ENCODE measurements at places on chromosomes 2 and 18.

GRCh38 chr18:73151086-73151485 lies 283.3 kb upstream of the NETO1 start:
- no peak for DNase-seq

GRCh38 chr18:43656547-43656946 lies 379.3 kb upstream of the SYT4 start:
- no peak for DNase-seq

GRCh38 chr2:241413929-241414580 lies 58.0 kb downstream of the FARP2 start:
- no peak for DNase-seq

GRCh38 chr2:102253753-102254150 lies 57.6 kb upstream of the IL1RL1 start:
- DNase-seq = no peak

GRCh38 chr2:106868275-106868674 lies 17.7 kb downstream of the ST6GAL2 start:
- no peak for DNase-seq

- DNase-seq = no peak
Measured at GRCh38 chr2:237643066-237643465, 15.7 kb downstream of the LRRFIP1 start.

DNA sequence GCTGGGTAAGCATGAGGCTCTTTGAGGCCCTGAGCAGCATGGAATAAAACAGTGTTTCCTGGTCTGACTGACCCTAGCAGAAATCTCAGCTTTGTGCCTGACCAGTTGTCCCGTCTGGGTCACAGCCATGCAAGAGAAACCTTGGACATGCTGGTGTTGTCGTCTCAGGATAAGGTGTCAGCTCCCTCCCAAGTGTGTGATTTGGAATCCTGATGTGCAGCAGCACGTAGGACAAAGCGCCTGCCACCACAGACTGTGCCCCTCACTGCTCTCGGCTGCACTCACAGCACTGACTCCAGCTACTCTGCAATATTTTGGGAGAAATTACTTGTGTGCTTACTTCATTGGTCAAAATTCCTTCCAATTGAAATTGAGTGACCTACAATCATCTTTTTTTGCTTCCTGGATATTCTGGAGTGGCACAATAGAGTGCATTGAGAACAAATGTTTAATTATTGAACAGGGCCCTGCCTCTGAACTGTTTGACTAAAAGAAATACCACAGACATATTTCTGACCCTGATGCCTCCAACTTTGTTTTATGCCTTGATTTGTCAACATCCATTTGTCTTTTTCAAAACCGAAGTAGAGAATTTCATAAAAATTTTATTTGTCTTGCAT lies 352.4 kb downstream of the SOCS6 start:
- no peak for DNase-seq

DNA sequence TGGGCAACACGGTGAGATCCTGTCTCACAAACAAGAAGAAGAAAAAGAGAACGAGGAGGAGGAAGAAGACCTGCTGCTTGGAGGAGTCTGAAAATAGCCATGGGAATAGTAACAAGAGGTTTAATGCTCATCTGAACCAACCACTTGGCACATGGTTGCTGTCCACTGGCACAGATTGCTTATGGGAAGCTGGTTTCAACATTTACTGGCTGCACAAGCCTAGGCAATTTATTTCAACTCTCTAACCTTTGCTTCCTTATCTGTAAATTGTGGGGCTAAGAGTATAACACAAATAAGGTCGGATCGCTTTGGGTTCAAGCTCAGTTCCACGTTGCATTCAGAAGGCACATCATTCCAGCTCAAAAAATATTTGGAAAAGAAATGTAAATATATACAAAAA lies 14.2 kb upstream of the RHOB start:
- DNase-seq = no peak

- DNase-seq = peak; percentile 16
Measured at GRCh38 chr18:63365876-63366212, 1.2 kb downstream of the KDSR start.

GRCh38 chr2:98935777-98936352 lies at the start of gene CRACDL:
TSS of gene CRACDL (minus strand) at chr2:98936225. CDS start at chr2:98846800, 89,425 bp downstream.
- peak; percentile 26 for DNase-seq

GRCh38 chr18:32405588-32405987 lies 65.1 kb downstream of the GAREM1 start:
- no peak for DNase-seq

DNA sequence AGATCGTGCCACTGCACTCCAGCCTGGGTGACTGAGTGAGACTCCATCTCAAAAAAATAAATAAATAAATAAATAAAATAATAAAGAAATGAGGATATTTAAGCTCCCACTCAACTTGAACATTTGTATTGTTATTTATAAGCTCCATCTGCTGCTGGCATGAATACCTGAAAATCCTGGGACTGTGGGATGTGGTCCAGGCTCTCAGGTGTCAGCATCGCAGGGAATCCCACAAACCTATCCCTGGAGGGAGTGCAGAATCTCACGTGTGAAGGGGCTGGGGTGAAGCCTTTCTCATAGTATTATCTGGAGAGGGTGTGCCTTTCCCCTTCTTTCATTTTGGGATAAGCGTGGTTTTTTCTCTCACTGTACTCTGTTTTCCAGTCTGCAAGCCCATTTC lies 47.4 kb upstream of the POLE4 start:
- DNase-seq = no peak

GRCh38 chr2:54099829-54100585 lies 15.4 kb upstream of the ACYP2 start:
- DNase-seq = no peak

DNA sequence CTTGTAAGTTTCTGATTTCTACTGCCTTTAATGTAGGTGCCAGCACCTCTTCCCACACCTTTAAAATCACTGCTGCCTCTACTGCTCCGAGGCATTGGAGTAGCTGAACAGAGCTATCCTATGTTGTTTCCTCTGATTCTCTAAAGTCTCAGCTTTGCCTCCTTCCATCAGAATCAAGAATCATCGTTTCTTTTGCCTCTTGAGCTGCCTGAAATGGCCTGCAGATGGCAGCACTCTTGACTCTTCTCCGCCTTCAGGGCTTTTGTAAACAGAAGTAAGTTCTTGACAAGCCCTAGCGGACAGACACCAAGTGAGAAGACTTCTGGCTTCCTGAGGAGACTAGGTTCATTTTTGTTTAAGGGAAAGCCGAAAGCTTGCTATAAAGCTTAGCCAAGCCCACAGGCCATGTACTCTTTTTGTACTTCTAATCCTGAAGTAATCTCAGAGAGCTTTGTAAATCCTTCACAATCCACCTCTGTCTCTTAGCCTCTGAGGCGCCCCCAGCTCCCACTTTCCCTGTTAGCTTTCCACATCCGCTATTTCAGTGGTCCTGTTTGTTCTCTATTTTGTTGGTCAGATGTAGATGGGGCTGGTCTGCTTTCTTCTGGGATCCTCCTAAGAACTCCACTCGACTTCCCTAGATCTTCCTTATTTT lies 48.4 kb downstream of the GTF3C3 start:
- peak; percentile 18 for DNase-seq

- no peak for DNase-seq
Measured at GRCh38 chr2:148987286-148987685, 51.2 kb upstream of the LYPD6B start.

DNA sequence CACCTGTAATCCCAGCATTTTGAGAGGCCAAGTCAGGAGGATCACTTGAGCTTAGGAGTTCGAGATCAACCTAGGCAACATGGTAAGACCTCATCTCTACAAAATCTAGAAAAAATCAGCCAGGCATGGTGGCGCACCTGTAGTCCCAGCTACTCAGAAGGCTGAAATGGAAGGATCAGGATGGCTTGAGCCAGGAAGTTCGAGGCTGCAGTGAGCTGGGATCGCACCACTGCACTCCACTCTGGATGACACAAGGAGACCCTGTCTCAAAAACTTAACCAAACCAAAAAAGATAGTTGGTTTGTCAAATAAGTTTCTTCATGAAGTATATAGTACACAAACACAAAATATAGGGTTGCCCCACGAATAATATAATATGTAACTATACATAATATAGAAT lies 197.6 kb downstream of the DPP4 start:
- DNase-seq = no peak

DNA sequence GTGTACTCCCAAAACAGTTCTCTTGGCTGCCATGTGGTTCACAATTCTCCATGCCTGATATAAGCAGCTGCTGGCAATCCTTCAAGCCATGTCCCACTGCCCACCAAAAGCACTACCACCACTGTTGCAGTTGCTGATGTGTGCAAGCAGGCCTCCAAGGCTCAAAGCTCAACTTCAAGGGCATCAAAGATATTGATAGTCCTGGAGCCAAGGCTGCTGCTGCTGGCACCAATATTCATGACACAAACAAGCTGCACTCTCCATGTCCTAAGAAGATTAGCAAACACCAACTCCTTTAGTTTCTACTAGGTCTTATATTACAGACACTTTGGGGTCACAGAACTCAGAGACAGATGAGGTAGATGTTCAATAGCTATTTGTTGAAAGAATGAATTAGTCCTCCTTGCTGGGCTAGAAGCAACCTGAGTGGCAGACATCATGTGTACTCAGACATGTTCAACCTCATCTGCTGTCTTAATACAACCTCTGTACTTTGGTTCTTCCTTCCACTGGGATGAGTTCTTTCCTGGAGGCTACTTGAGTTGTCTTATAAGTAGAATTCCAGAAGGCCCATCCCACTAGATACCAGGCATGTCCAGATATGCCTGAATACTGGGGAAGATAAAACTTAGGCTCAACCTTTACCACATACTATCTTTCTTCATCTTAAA lies 104.5 kb upstream of the UGP2 start:
- no peak for DNase-seq

- no peak for DNase-seq
Measured at GRCh38 chr2:85886590-85886989, 2.2 kb downstream of the ST3GAL5 start.

DNA sequence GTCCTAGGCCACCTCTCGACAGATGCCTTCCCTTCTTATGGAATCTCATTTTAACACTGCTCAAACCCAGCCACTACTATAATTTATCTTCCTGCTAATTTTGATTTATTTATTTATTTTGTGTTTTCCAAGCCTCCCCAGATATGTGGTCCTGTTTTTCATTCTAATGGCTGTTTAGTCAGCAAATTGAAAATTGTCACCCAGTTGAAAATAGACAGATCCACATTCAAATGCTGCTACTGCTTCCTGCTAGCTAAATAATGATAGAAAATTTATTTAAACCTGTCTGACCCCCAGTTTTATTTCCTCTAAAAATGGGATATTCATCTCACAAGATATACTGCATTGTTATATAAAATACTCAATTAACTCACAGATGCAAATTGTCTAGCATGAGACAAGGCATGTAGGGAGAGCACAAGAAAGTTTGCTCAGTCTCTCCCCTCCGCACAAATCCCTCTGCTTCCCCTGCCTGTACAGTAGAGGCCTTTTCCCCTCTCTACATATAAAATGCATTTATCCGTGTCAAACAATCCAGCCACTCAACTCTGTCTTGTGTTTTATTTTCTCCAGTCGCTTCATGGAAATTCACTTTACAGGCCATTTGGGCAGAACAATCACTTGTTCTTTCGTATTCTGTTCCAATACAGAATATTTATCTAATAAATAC lies 389.9 kb downstream of the SOX11 start:
- DNase-seq = no peak

- no peak for DNase-seq
Measured at GRCh38 chr18:56246916-56247315, 391.5 kb downstream of the TXNL1 start.

GRCh38 chr2:212294816-212295215 lies 243.8 kb downstream of the ERBB4 start:
- DNase-seq = peak; percentile 59

DNA sequence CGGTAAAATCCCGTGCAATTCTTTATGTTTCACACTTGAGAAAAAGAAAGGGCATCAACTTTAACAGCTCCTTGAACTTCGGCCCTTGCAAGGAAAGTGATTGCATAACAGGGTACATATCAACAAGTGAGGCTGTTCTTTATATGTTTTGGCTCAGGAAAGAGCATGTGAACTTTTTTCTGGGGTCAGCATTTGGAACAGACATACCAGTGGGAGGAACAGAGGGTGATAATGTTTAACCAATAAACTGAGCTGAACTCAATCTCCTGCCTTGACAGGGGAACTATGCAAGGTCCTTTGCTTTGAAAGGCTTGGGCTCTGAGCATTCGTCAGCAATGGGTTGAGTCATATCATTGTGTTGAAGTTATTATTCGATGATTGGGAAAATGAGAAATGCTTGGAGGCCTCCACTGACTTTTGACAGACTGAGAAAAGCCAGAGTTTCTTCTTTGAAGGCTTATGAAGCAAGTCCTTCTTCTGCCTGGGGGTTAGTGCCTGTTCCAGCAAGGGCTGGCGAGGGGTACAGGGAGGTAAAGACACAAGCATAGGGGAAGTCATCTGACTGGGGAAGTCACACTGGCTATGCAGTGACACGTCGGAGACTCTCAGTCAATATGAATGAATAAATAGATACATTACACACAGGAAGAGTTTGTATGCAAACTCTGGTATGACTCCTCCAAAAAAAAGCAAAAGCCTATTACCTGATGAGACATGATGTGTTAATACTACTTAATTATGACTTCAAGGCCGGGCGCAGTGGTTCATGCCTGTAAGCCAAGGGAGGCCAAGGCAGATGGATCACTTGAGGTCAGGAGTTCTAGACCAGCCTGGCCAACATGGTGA lies 57.2 kb downstream of the CYB5A start:
- DNase-seq = no peak

- DNase-seq = no peak
Measured at GRCh38 chr2:26246818-26247217, 2.1 kb downstream of the HADHB start.

- no peak for DNase-seq
Measured at GRCh38 chr2:189802396-189802912, 18.2 kb downstream of the PMS1 start.
